Aorta (tissue), 5 donors: ENCODE measurements at places on chromosomes 16 and 17.

DNA sequence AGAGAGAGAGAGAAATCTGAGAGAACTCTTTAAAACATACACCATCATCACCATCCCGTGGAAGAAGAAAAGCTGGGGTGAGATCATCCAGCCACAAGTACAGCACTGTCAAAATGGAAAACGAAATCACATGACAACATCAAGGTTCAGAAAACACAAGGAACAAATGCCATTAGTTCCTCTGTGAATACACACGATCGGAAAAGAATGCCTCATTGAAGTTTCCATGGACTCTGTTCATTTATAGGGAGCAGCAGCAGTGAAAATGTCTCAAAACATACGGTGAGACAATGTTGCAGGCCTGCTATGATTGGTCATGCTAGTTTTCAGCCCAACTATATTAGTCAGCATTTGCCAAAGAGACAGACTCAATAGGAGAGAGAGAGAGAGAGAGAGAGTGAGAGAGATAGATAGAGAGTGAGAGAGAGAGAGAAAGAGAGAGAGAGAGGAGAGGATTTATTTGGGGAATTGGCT lies 4.4 kb downstream of the CFAP97D1 start:
- H3K4me3 ChIP-seq, result no peak overlapping the region
- no peaks in the 10 kb centered on the region for H3K4me1 ChIP-seq
- H3K27ac ChIP-seq, result no peak overlapping the region
- DNase-seq, result no peak
- H3K27me3 ChIP-seq, result no peaks in the 10 kb centered on the region
- H3K36me3 ChIP-seq, result no peaks in the 10 kb centered on the region

DNA sequence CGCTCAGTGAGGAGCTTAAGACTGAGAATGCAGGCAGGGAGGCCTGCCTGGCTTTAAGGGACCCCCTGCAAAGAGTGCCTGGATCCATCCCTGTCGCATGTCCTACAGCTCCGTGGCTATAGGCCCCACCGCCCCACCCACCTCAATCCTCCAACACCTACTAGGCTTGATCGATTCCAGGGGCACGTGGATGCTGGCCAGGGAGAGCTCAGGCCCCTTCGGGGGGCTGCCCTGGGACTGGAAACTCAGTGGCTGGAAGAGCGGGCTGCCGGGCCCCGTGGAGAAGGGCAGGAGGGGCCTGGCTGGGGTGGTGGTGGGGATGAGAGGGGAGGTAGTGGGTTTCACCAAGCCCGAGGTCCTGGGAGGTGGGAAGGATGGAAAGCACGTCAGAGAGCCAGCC lies 22.2 kb downstream of the GGA3 start:
- no peaks in the 10 kb centered on the region for H3K4me1 ChIP-seq
- H3K36me3 ChIP-seq, result no peaks in the 10 kb centered on the region
- no peaks in the 10 kb centered on the region for H3K27me3 ChIP-seq
- DNase-seq, result no peak

DNA sequence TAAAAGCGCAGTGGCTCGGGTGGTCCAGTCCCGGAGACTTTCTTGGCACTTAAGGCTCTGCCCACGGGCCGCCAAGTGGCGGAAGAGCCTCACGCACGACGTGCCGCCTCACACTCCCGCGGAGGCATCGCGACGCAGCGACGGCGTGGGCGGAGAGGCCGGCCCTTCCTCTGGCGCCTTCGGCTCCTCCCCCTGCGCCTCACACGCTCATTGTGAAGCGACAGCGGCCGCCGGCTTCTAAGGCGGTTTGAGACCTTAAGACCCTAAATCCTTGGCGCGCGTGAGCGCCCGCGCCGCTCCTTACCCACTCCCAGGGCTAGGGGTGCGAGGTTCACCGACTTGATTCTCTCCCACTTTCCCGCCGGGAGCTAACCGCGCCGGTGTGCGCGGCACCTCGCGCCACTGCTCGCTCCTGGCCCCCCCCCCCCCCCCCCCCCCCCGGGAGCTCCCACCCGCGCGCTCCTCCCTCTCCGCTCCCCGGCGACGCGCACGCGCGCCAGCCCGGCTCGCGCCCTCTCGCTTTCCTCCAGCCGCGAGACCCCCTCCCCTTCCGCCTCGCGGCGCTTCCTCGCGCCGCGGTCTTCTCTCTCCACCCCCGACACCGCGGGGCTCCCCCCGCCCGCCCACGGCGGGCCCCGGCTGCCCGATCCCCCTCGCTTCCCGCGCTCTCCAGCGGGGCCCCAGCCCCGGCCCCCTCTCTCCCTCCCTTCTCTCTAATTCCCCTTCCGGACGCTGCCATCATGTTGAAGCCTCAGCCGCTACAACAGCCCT lies at the start of gene ATXN2L:
ATXN2L (plus strand) TSS at position 480 of the 771 bp plus-strand sequence; CDS start at position 741, 261 bp downstream.
- H3K4me3 ChIP-seq, result peak within 1 kb of the TSS; percentile 81
- no peaks in the 10 kb centered on the region for H3K36me3 ChIP-seq
- no peaks in the 10 kb centered on the region for H3K27me3 ChIP-seq

DNA sequence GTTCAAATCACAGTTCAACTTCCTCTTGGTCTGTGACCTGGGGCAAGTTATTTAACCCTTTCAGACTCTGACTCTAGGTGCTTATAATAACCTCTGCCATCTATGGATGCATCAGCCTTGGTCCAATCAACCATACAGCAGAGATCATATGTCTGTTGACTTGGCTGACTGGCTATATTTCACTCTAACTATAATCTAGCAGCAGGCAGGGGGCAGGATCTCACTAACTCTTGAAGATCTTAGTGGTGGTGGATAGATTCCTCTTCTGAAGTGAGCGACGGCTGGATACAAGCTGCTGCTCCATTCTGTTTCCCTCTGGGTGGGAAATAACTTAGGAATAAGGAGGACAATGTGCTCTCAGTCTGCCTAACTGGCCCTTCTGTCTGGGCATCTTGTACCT lies 146.6 kb downstream of the SKAP1 start:
- DNase-seq, result no peak
- H3K27ac ChIP-seq, result no peak overlapping the region
- H3K4me1 ChIP-seq, result no peaks in the 10 kb centered on the region
- H3K27me3 ChIP-seq, result no peaks in the 10 kb centered on the region
- H3K4me3 ChIP-seq, result no peak overlapping the region
- no peaks in the 10 kb centered on the region for H3K36me3 ChIP-seq

DNA sequence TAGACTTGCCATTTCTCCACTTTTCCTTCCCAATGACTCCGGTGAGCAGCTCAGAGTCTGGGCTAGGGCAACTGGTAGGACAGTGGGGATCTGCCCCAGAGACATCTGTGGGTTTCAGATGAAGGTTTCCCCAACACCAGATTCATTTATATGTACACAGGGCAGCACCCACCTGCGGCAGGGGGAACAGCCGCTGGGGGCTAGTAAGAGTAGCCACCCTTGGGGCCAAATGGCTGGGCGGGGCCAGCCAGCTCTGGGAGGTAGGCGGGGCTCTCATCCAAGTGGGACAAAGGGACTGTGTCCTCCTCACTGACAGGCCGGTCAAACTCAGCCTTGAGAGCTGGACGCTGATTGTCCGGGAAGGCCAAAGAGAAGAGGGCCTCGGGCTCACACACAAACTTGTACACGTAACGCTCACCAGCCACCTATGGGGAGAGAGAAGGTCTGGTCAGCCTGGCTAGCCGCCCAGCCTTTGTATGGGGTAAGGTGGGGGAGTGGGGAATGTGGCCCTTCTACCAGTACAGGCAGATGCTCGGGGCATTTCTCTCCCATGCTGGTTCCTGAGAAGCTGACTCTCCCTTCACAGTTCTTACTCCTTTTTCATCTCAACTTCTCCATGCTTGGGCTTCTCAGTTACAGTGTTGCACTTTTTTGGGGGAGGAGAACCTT lies 17.7 kb downstream of the ETV4 start:
- H3K4me3 ChIP-seq, result no peak overlapping the region
- peaks cover 2% of the 10 kb centered on the region for H3K36me3 ChIP-seq
- H3K27ac ChIP-seq, result no peak overlapping the region
- no peaks in the 10 kb centered on the region for H3K4me1 ChIP-seq
- peak; percentile 45 for DNase-seq

DNA sequence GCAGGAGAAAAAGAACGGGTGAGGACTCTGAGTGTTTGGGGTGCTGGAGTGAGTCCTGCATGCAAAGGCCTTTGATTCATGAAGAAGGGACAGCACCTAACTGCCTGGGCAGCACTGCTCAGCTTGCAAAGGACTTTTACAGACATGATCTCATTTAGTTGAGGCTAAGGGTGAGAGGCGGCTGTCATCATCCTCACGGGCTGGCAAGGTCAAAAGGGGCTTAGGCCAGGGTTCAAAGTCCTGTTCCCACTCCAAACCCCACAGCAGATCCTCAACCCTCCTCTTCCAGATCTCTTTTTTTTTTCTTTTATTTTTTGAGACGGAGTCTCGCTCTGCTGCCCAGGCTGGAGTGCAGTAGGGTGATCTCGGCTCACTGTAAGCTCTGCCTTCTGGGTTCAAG lies 4.8 kb downstream of the RHBDF2 start:
- no peak overlapping the region for H3K4me3 ChIP-seq
- H3K36me3 ChIP-seq, result no peaks in the 10 kb centered on the region
- H3K4me1 ChIP-seq, result no peaks in the 10 kb centered on the region
- no peaks in the 10 kb centered on the region for H3K27me3 ChIP-seq
- H3K27ac ChIP-seq, result no peak overlapping the region

- H3K36me3 ChIP-seq, result no peaks in the 10 kb centered on the region
- peak; percentile 16 for DNase-seq
- H3K27ac ChIP-seq, result no peak overlapping the region
- no peaks in the 10 kb centered on the region for H3K27me3 ChIP-seq
Measured at GRCh38 chr16:67294938-67295361, 15.6 kb downstream of the PLEKHG4 start.

DNA sequence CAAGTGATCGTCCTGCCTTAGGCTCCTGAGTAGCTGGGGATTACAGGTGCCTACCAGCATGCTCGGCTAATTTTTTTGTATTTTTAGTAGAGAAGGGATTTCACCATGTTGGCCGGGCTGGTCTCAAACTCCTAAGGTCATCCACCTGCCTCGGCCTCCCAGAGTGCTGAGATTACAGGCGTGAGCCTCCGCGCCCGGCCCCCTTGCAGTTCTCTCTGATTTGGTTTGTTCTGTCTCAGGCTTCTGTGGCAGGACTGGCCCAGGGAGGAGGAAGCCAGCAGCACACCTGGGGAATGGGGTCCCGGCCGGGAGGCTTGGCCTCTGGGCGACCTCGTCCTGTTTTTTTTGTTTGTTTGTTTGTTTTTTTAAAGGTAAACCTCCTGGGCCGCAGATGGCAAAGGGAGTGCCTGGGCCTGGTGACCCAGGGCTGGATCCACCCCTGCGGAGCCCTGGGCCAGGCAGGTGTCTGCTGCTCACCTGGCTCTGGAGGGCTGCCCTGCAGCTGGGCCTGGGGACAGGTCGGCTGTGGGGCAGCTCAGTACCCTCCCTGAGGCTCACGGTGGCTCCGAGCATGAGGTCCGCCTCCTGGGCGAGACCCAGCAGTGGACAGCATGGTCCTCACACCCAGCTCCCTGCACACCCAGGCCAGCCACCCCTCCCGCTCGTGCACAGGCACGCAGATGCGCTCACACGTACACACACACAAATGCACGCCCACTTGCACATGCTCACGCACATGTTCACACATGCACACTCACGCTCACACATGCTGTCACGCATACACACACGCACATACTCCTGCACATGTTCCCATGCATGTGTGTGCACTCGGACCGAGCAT lies 3.3 kb upstream of the NUDT16L1 start:
- H3K4me1 ChIP-seq, result no peaks in the 10 kb centered on the region
- peak; percentile 34 for DNase-seq
- no peak overlapping the region for H3K4me3 ChIP-seq
- no peaks in the 10 kb centered on the region for H3K36me3 ChIP-seq
- no peak overlapping the region for H3K27ac ChIP-seq

DNA sequence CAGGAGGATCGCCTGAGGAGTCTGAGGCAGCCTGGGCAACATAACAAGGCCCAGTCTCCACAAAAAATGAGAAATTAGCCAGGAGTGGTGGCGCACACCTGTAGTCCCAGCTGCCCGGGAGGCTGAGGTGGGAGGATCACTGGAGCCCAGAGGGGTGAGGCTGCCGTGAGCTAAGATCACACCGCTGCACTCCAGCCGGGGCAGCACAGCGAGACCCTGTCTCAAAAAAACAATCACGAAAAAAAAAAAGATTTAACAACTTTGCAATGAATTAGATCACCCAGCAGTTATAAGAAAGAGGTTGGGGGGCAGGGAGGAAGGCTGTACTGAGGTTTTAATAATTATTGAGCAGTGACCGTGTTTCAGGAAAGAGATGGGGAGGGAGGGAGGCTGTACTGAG lies 49.4 kb downstream of the RPH3AL start:
- no peak overlapping the region for H3K4me3 ChIP-seq
- no peaks in the 10 kb centered on the region for H3K4me1 ChIP-seq
- peak; percentile 11 for DNase-seq

- no peaks in the 10 kb centered on the region for H3K27me3 ChIP-seq
- H3K4me3 ChIP-seq, result no peak overlapping the region
- H3K4me1 ChIP-seq, result no peaks in the 10 kb centered on the region
Measured at GRCh38 chr17:41651625-41652460, 27.5 kb upstream of the KRT17 start.

- H3K27ac ChIP-seq, result no peak overlapping the region
- no peak overlapping the region for H3K4me3 ChIP-seq
- DNase-seq, result no peak
- no peaks in the 10 kb centered on the region for H3K36me3 ChIP-seq
- no peaks in the 10 kb centered on the region for H3K4me1 ChIP-seq
- H3K27me3 ChIP-seq, result no peaks in the 10 kb centered on the region
Measured at GRCh38 chr17:77534137-77534536, 393.4 kb downstream of the SEC14L1 start.

- DNase-seq, result no peak
- H3K27me3 ChIP-seq, result no peaks in the 10 kb centered on the region
- no peaks in the 10 kb centered on the region for H3K36me3 ChIP-seq
- H3K27ac ChIP-seq, result no peak overlapping the region
- H3K4me3 ChIP-seq, result no peak overlapping the region
Measured at GRCh38 chr16:68488554-68488953, 40.2 kb upstream of the SMPD3 start.

- H3K27me3 ChIP-seq, result peaks cover 2% of the 10 kb centered on the region
- H3K4me1 ChIP-seq, result no peaks in the 10 kb centered on the region
- H3K4me3 ChIP-seq, result no peak overlapping the region
- DNase-seq, result no peak
Measured at GRCh38 chr17:39822051-39822451, 42.1 kb downstream of the IKZF3 start.

- H3K36me3 ChIP-seq, result no peaks in the 10 kb centered on the region
- no peak overlapping the region for H3K4me3 ChIP-seq
- no peaks in the 10 kb centered on the region for H3K4me1 ChIP-seq
- no peak for DNase-seq
- no peaks in the 10 kb centered on the region for H3K27me3 ChIP-seq
Measured at GRCh38 chr17:27326051-27326450, 32.1 kb downstream of the WSB1 start.

- H3K36me3 ChIP-seq, result no peaks in the 10 kb centered on the region
- no peak overlapping the region for H3K4me3 ChIP-seq
- H3K4me1 ChIP-seq, result no peaks in the 10 kb centered on the region
- H3K27me3 ChIP-seq, result no peaks in the 10 kb centered on the region
- no peak overlapping the region for H3K27ac ChIP-seq
Measured at GRCh38 chr16:59048876-59049275, 314.8 kb upstream of the GOT2 start.

GRCh38 chr17:83115202-83115651 lies 35.8 kb downstream of the METRNL start:
- H3K4me3 ChIP-seq, result no peak overlapping the region
- no peak overlapping the region for H3K27ac ChIP-seq
- no peaks in the 10 kb centered on the region for H3K27me3 ChIP-seq
- H3K36me3 ChIP-seq, result no peaks in the 10 kb centered on the region
- no peak for DNase-seq
- H3K4me1 ChIP-seq, result no peaks in the 10 kb centered on the region
